ENCODE measurements at places on chromosomes 12 and 14.
A peak's percentile ranks its signal among the peaks of the same experiment; 100 is the strongest.

DNA sequence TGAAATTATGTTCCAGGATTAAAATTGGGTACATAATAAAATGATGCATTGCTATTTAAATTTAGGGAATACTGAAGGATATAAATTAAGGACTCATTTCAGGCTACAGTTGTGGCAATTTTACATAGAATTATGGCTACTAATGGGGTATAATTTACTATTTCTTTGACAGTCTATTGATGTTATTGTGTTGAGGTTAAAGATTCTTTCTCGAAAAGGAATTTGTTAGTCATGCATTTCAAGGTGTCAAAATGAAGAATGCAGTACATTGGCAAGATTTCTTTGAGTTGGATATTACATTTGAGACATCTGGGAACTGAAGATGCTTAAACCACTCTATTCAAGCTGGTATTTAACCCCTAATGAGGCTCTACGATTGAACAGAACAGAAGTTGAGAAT lies 28.3 kb downstream of the SLC5A8 start:
- DNase-seq = no peak

DNA sequence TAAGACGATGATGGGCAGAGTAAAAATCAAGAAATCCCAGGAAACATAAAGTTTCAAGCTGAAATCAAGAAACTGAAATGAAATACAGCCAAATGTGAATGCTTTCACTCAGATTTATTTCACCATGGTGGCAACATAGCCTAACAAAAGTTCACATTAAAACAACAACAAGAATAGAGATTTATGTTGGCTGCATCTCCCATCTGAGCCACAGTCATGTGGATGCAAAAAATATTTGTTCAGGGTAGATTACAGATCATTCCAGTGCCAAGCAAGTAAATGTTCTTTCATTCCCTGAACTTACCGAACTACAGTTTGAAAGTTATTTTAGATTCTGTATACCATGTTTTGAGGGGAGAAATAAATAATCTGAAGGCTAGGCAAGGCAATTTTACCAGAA lies 159.9 kb upstream of the TMTC1 start:
- DNase-seq = no peak

DNA sequence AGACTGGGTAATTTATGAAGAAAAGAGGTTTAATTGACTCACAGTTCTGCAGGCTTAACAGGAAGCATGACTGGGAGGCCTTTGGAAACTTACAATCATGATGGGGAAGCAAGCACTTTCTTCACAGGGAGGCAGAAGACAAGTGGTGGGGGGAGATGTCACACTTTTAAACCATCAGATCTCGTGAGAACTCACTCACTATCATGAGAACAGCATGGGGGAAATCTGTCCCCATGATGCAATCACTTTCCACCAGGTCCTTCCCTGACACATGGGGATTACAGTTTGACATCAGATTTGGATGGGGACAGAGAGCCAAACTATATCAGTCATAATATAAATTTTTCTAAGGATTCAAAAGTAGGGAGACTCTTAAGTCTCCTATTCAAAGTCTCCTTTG lies 46.0 kb downstream of the SPIC start:
- DNase-seq = no peak

DNA sequence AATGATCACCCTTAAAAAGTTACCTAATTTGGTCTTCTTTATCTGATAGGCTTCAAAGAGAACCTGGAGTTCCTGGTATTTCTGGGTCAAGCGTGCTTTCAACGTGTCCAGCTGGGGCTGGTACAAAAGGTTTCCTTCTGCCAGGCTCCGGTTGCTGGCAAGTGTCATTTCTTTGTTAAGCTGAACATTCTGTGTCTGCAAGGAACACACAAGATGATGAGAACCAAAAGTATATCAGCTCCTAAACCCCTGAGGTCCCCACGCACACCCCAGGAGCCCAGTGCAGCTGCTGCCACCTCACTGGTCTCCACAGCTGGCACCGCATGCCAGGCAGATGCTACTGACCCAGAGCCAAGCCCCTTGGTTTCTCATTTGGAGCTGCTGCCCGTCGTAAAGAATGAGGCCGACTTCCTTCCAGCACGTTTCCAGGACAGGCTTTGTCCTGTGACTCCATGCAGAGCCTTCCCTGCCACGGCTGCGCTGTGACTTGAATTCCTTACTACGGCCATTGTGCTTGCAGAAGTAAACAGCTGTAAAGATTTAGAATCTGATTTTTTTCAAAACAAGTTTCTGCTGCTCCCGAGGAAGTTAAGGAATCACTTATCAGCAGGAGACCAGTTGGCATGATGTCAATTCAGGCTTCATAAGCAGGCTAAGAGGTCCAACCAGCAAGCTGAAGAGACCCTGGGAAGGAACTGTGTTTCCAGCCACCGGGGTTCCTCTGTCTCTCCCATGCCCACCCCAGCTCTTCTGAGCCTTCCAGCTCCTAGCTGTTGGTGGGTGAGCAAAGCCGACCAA lies 24.9 kb downstream of the VPS37B start:
- no peak for DNase-seq

GRCh38 chr14:43988989-43989388 lies 518.1 kb downstream of the FSCB start:
- DNase-seq = no peak

- DNase-seq = no peak
Observed at GRCh38 chr14:64637735-64638473, 66.3 kb upstream of the PLEKHG3 start.

DNA sequence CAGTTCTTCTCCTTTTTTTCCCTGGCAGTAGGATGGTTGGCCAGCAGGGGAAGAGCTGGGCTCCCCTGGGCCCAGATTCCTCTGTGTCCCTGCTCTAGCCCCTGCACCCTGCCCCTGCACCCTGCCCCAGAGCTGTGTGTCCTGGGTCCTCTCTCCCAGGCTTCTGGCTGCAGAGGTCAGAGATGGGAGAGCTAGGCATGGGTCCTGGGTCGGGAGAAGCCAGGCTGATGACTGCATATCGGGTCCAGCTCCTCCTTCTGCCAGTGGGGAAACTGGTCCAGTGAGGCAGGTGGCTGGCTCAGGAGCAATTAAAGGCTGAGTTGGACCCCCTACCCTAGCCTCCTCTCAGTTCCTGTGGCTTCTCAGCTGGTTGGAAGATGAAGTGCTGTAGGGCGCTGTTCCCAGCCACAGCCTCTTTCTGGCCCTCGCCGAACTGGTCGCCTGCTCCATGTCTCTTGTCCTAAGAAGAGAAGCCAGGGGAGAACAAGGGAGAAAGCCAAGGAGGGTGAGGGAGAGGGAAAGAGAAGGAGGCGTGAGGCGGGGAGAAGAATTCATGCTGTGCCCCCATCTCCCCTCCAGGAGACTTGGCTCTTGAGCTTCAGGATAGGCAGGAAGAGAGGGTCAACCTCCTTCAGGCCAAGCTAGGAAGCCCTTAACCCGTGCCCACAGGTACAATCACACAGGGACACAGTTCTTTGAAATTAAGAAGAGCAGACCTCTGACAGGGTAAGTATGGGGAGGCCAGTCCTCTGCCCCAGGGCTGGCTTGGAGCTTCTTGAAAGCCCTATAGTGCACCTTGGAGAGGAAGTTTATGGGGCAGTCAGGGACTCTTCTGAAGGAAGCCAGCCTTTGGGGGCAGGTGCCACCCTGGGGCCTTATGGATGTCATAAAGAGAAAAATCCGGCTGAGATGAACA lies 9.5 kb downstream of the VASH1 start:
- no peak for DNase-seq

DNA sequence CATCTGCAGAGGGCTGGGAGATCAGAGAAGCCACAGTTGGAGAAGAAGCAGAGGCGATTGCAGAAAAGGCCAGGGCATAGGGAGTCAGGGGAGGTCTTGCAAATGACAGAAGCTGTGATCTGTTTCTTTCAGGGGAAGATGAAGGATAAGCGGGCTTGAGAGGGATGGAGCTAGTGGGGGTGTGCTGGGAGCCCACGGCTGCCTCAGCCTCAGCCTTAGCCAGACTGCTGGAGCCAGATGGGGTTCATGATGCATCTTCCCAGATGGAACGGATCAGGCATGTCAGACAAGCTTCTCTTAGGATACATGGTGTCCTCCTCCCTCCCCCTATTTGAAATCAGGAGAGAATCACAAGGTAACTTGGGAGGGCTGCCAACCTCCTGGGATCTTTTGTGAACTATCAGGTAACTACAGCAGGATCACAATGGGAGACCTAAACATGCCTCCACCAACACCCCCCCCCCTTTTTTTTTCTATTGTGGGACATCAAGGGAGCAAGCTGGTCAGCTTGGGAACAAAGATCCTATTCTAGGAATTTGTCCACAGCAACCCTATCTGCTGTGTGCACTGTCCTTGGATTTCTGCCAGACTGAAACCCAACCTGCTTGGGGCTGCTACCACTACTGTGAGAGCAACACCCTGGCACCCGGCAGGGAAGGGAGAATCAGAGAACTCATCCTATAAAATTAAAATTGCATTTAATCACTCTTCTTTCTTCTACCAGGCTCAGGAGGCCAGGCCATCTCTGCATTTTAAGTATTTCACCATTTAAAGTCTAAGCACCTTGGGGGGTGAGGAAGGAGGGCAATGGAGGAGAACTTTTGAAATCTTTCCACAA lies 10.7 kb upstream of the ATP2A2 start:
- no peak for DNase-seq

GRCh38 chr14:50025776-50026175 lies 90.6 kb downstream of the VCPKMT start:
- DNase-seq = no peak

GRCh38 chr12:104668274-104668718 lies 211.5 kb downstream of the CHST11 start:
- DNase-seq = no peak

GRCh38 chr14:70622111-70622712 lies 19.5 kb upstream of the TTC9 start:
- peak; percentile 50 for DNase-seq

GRCh38 chr12:112419297-112420133 lies 768 bp downstream of the PTPN11 start:
- DNase-seq = no peak

GRCh38 chr12:88529531-88530488 lies 50.5 kb downstream of the KITLG start:
- DNase-seq = no peak

GRCh38 chr12:104964167-104964855 lies 6.2 kb upstream of the SLC41A2 start:
- no peak for DNase-seq

- DNase-seq = no peak
Observed at GRCh38 chr14:77284066-77284465, 13.1 kb upstream of the NGB start.

GRCh38 chr12:32398816-32399369 lies 465 bp upstream of the FGD4 start:
- DNase-seq = no peak

DNA sequence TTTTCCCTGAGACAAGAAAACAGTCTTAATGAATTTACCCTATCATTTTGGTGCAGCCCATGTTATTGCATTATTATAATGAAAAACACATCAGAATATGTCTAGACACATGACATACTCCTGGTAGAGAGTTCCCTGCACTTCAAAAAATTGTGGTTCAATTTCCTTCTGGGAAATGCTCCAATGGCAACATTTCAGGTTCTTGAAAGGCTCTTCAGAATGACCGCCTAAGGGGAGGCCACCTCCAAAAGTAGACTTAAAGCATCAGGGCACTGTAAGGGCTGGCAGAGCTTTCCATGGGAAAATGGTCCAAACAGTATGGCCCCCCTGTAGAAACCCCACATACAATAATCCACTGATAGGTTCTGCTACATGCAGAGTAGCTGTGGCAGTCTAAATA lies 110.7 kb downstream of the SLC25A21 start:
- DNase-seq = no peak

- DNase-seq = no peak
Observed at GRCh38 chr14:98593361-98593761, 678.6 kb downstream of the BCL11B start.

- DNase-seq = no peak
Observed at GRCh38 chr14:44607701-44608100, 100.6 kb upstream of the FSCB start.

DNA sequence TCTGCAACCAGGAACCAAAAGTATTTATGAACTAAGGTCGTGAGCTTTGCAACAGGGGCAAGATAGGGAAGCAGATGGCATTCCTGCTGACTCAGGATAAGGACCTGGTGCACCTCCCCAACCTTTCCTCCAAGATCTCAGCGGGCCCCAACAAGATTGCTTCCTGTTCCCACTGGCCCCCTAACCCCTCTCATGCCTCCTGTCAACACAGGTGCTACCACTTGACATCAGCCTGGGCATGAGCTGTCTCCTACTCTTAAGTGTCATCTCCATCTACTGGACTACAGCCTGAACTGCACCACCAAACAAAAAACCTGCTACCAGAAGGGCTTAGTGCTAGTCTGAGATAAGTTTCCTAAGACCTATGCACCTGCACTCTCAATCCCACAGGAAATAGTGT lies 32.7 kb downstream of the MED6 start:
- no peak for DNase-seq

DNA sequence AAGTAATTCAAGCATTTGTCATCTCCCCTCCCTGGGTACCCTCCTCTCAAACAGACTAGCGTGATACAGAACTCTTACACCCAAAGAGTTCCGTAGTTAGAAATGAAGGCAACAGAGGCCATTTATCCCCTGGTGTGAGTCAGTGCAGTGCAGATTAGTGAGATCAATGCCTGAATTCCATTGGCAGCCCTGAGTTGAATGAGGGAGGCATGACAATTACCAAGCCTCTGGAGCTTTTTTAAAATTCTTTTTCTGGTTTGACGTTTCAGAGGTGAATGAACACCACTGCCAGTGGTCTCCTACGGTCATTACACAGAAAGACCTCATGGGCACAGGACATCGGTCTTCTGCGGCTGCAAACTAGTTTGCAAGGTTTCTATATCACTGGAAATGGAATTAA lies 94.4 kb downstream of the PRIMA1 start:
- no peak for DNase-seq

GRCh38 chr14:39302124-39302810 lies 68.6 kb downstream of the MIA2 start:
- no peak for DNase-seq

DNA sequence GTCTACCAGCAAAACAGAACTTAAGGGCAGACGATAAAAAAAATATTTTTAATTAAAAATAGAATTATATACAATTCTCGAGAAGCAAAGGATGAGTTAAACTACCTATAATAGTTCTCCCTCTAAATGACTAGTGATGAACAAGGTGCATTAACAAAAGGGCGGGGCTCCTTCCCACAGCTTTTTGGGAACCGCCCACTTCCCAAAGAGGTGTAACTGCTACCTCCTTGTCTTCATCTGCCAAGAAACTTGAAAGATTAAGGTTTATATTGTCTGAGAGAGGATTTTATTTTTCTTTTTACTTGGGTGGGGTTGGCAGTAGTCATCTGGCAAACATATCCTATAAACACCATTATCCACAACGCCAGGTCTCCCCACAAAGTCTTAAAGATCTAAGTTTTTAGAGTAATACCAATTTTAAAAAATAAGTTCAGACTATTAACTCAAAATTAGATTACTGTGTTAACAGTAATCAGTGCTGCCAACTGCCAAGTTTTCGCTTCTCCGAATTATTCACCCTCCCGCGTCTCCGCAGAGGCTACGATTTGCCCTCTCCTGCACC lies 938 bp downstream of the RALGAPA1 start:
- no peak for DNase-seq

GRCh38 chr12:54019924-54020590 lies 8.2 kb upstream of the HOXC6 start:
- DNase-seq = no peak

GRCh38 chr12:118101051-118101450 lies 2.8 kb downstream of the VSIG10 start:
- no peak for DNase-seq

GRCh38 chr12:88896958-88897357 lies 316.7 kb upstream of the KITLG start:
- no peak for DNase-seq
